Kidney glomerular epithelial cell (primary cell): ENCODE measurements at places on chromosomes 7 and 10.

DNA sequence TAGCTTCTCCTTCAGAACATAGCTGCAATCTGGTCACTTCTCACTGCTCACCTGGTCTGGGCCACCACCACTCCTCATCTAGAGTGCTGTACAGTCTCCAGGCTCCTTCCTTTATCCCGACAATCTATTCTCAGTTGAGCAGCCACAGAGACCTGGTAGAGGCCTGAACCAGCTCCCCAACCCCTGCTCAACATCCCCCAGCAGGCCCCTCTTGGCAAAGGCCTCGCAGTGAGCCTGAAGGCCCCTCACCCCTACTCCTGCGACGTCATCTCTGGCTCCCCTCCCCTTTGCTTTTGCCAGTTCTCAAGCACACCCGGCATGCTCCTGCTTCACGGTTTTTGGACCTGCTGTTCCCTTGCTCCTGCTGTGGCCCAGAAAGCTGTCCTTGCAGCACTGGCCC, 113.9 kb downstream of the ARHGAP22 start:
- no peak for DNase-seq

DNA sequence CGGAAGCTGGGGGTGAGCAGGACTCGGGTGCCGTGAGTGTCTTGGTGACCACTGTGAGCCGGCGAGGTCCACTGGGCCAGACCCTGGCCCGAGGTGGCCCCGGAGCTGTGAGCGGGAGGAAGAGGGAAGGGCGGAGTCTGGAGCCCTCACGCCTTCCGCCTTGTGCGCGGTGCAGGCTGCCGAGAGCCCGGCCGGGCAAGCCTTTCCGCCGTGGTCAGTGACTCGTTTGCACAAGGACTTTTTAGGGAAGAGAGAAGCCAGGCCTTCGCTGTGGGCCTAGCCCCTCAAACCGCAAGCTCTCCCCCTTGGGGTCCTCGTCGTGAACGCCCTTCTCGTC, 40.9 kb upstream of the ZNF32 start:
- no peak for DNase-seq

DNA sequence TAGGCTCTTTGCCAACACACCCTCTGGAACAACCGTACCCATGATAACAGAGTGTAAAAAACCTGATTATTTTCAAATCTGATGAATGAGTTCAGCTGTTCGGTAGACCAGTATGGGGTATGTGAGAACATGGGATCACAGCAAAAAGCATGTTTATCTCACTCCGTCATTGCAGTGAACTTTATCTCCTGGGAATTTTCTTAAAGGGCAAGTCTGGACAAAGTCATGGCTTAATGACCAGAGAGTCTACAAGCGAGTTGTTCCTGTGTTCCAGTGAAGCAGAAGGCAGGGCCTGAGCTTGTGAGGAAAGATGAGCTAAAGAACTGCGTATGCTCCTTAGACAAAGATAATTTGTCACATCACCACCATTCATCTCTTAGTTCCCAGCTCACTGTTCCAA, 219.7 kb downstream of the TRIL start:
- no peak for DNase-seq

DNA sequence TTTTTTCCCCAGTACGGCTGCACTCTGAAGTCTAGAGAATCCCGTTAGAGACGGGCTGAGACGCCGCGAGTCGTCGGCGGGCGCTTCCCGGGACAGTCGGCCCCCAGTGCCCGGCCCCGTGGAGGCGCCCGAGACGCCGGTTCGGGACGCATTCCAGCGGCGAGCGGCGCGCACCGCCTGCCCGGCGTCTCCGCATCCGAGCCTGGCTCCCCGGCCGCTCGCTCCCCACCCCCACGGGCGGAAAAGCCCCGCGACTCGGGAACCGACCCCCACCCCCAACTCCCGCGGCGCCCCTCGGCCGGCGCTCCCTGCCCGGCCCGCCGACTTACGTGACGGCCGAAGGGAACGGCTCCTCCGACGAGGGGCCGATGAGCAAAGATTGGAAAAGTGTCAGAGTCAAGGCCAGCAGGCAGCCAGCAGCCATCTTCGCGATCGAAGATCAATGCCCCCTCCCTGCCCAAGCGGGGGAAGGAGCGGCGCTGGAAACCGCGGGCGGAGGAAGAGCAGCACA, 486 bp downstream of the CACNA2D1 start:
- no peak for DNase-seq

DNA sequence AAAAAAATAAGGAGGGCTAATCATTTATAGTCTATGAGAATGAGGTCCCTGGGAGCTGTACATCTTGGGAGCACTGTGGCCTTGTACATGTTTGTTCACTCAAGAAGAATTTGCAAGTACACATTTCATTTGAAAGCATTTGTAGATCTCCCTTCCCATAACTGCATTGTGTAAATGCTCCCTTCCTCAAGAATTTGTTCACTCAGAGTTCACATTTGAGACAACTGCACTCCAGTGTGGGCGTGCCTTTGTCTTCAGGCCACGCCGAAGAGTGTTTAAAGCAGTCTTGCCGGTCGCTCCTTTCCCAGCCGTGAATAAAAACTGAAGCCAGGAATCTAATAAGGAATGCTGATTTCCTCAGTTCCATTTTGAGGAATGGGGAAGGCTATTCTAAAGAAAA, 291.1 kb upstream of the LYZL1 start:
- no peak for DNase-seq

DNA sequence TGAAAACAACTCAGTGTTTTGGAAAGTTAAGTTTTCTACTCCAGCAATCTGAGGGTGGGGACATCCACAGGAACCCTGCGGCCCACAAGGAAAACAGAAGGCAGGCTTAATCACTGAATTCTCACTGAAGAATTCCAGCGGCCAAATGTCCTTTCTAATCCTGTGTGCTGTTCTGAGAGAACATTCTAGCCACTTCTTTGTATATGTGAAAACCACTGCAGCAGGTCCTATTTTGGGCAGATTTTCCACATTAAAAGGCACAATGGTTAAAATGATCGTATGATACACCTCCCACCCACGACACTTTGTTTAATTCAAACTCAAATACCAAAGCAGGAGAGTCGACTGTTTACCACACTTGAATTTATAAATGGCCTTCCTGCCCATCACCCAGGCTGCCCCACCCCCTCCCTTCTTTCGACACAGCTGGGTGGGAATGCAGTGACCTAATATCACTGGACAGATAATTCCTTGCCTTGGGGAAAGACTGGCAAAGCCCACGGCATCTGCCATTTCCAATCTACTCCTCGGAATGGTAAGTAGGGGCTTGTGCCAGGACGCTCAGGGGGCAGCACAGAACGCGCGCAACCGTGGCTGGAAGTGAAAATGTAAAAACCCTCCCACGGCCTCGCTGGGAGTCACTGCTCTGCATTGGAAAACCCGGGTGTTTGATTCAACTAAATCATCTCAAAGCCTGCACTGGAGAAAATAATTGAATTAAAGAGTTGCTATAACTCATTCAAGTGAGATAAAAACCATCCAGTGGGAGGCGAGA, 67.0 kb downstream of the CTBP2 start:
- DNase-seq = no peak

DNA sequence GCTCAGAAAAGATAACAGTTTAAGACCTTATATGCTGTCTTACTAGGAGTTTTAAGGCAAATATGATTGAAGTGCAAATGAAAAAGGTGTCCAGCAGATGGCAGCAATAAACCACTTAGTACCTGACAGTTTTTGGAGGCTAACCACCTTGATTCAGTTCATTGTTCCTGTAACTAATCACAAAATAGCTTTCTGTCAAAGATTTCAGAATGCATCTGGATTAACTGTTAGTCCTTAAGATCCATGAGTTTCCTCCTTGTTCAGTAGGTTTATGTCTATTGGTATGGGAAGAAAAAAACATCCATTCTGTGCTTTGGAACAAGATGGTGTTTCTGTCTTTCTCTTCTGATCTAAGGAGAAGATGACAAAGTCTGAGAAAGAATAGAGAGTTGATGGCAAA, 46.6 kb downstream of the CCSER2 start:
- DNase-seq = peak; percentile 43

DNA sequence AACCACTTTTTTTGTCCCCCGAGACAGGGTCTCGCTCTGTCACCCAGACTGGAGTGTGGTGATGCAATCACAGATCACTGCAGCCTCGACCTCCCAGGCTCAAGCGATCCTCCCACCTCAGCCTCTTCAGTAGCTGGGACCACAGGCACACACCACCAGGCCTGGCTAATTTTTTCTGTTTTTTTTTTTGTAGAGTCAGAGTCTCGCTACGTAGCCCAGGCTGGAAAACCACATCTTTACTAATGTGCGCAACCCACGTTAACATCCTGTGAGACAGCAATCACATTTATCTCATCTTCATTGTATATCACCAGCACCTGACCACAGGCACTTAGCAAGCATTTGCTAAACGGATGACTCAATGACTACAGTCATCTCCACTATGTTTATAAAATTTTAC, 77.8 kb upstream of the ATP6V0A4 start:
- peak; percentile 97 for DNase-seq

DNA sequence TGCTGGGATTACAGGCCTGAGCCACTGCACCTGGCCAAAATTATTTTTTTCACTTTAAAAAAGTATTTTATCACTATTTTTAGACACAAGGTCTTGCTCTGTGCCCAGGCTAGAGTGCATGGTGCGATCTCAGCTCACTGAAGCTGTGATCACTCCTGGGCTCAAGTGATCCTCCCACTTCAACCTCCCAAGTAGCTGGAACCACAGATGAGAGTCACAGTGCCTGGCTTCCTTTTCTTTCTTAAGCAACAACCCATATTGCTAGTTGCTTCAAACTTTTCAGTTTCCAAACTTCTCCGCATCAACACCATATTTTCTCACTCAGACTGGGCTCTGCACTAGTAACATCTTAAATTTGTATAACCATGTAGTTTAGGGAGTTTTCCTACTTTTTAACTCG, 9.5 kb upstream of the SMC3 start:
- no peak for DNase-seq

DNA sequence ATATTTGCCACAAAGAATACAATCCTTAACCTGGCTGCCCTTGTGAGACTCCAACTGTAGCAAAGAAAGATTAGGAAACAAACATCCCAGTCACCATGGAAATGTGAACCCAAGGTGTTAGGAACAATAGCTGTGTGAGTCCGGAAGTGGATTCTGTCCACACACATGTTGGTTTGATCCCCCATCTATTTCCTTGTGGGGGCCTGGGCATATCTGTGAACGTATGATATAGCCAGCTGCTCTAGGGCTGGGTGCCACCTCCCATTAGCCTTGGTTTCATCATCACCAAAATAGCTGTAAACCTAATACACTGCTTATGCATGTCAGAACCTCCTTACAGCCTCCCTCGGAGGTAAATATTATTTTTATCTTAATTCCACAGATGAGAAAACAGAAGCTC, 26.4 kb downstream of the GRK5 start:
- no peak for DNase-seq

GRCh38 chr7:47901542-47901941, 46.7 kb downstream of the PKD1L1 start:
- DNase-seq = no peak

- no peak for DNase-seq
Measured at GRCh38 chr10:95770084-95770720, 14.2 kb downstream of the ENTPD1 start.

DNA sequence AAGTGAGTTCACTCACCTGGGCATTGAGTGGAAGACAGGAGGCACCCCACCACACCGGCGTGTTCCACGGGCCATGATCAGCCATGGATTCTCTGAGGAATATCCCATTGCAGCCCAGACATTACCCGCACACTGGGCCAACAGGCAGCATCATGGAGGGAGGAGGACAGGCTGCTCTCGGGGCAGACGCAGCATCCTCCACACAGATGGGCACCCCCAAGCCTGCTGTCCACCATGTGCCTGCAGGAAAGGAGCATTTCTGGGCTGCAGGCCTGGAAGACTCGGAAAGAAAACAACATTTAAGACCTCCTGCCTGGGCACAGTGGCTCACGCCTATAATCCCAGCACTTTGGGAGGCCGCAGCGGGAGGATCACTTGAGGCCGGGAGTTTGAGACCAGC, 71.0 kb upstream of the SH2B2 start:
- no peak for DNase-seq

DNA sequence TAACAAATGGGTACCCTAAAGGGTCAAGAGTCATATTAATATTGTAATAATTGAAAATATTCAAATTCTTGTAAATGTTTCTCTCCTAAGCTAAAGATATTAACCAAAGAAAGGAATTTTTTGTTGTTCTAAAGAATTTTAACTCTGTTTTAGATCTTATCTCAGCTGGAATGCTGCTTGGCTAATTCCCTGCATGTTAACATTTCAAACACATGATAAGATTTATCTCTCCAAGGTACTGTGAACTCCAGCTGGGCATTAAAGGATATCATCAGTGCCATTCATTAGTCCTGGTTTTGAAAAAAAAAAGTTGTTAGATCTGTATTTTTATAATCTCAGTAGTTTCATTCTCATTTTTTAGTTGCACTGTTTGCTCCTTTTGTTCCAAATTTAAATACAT, 76.9 kb downstream of the MAPK8 start:
- no peak for DNase-seq

DNA sequence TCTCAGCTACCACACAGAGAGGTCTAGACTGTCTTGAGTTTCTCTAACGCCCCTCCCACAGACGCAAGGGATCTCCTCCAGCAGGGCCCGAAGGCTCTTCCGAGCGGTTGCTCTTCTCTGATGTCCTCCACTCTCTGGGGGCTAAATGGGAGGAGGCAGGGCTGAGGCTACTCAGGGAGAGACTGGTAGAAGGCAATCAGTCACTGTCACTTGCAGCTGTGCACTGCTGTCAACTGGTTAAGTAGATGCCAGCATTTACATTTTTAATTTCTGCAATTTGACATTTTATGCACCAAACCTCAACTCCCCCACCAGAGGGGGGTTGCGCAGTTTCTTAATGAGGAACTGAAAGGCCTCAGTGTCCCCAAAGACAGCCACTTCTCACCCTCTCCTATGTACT, 442.8 kb downstream of the PLXNA4 start:
- DNase-seq = no peak

- no peak for DNase-seq
Measured at GRCh38 chr10:25934621-25935139, 651 bp downstream of the MYO3A start.

DNA sequence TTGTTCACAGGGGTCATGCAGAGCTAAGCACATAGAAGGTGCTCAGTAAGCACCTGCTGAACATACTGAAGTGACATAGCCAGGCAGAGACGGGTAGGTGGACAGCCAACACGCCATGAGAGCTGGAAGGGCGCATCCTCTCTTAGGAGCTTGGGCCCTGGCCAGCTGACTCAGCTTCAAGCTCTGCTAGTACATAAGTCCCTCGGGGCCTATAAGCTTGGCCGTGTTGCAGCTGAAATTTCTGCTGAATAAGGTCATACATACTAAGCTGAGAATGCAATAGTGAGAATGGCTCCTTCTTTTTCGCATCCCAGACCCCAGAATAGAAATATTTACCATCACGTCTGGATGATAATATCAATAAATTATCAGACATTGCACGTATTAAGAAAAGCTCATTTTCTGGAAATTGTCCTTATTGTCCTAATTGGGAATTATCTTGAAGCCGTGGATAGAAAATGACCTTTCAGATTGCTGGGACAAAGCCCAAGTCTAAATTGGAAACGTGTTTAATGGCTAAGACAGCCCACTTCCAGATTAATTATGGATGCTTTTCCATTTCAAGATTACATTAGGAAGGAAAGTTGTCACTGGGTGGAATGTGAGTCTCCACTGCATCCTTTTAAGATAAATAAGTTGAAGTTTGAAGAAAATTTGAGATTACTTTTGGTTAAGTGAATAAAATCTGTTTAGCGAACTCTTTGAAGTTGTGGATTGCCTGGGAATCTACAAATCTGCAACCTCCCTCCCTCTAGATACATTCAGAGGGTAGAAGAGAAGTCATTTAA, 287.1 kb upstream of the C7orf33 start:
- no peak for DNase-seq
